ENCODE measurements at places on chromosomes 3 and 15.

- no peak for DNase-seq
Observed at GRCh38 chr15:68315495-68316031, 38.0 kb downstream of the FEM1B start.

DNA sequence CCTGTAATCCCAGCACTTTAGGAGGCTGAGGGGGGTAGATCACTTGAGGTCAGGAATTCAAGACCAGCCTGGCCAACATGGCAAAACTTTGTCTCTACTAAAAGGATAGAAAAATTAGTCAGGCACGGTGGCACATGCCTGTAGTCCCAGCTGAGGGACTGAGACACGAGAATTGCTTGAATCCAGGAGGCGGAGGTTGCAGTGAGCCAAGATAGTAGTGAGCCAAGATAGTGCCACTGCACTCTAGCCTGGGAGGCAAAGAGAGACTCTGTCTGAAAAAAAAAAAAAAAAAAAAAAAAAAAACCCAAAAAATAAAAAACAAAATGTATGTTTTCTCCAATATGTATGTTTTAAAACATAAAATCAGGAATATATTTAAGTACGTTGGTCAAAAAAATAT lies 16.3 kb downstream of the TARS3 start:
- DNase-seq = no peak

DNA sequence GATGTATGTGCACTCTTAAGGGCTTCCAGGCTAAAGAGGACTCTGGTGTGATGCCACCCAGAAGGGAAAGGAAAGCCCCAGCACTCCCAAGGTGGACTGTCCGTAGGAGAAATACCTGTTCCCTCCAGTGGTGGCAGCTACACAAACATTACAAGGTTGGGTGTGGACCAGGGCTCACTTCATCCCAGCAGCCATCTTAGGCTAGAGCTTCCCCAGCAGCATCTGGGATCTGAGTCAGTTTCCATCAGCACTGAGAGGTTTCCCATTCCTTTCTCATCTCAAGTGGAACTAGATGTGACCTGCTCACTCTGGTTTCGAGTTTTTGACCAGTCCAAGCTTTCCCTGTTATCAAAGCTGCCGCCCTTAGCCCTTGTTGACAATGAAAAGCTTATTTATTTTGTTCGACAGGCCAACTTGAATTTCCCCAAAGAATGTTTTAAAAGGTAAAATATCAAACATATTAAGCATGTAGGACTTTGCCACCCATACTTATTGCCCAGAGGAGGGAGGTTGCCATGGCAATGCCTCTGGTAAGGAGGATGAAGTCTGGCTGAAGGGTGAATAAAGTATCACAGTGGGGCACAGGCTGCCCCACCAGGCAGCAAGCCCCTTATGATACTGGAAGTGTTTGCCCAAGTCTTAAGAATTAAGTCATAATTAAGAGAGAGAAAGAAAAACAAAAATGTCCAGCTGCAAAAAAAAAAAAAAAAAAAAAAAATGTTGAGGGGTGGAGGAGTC lies 28.9 kb downstream of the CLDN18 start:
- DNase-seq = no peak

GRCh38 chr3:153343988-153344782 lies 182.2 kb downstream of the RAP2B start:
- no peak for DNase-seq

- DNase-seq = no peak
Observed at GRCh38 chr15:77983708-77984445, 93.6 kb downstream of the TBC1D2B start.

DNA sequence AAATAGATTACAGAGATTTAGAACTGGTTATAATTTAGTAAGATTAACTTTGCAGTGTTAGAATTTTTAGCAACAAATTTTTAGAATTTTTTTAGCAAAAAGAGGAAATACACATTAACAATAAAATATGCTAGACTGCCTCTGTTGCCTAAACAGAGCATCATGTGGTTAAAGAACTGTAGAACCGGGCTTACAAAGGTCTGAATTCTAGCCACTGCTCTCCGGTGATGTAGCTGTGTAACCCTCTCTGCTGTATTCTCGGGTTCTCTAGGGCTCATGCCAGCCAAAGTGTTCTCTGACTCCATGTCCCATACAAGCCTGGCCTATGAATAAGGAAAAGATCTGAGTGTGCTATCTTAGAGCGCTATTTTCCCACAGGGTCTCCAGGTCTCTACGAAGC lies 2.9 kb upstream of the P2RY12 start:
- no peak for DNase-seq
